ENCODE measurements at places on chromosomes 7 and 10. TPM values are rescaled to one million over a fixed set of nuclear protein-coding genes. Genes with fewer than 3 reads are reported as not detected.

The OIT3 gene
- not detected for total RNA-seq

The KCND2 gene
- total RNA-seq, result not detected

The PTF1A gene
- not detected for total RNA-seq

The CRCP gene
- total RNA-seq, result 45.8 TPM

The CTAGE8 gene
- 0.31 TPM for total RNA-seq

The RAPGEF5 gene
- total RNA-seq, result 1.1 TPM

The OR2A42 gene
- total RNA-seq, result not detected

The SEMA4G gene
- 0.19 TPM for total RNA-seq

The NME8 gene
- total RNA-seq, result not detected

The NPSR1 gene
- not detected for total RNA-seq

The MSS51 gene
- 8.5 TPM for total RNA-seq

The IFIT2 gene
- 1.7 TPM for total RNA-seq

The PRXL2A gene
- 6.4 TPM for total RNA-seq

The GSTO2 gene
- 0.53 TPM for total RNA-seq

The KEL gene
- not detected for total RNA-seq

The AKR1C1 gene
- 0.28 TPM for total RNA-seq

The CDC123 gene
- total RNA-seq, result 167 TPM

The CTNNA3 gene
- not detected for total RNA-seq

The CPA2 gene
- total RNA-seq, result not detected

The CDNF gene
- total RNA-seq, result 1.0 TPM

The TAS2R41 gene
- total RNA-seq, result not detected

The HOXA5 gene
- 0.64 TPM for total RNA-seq

The ZNF467 gene
- 0.10 TPM for total RNA-seq

The ADAMTS14 gene
- total RNA-seq, result 0.61 TPM

The CTAGE6 gene
- total RNA-seq, result 1.6 TPM

The CCNJ gene
- total RNA-seq, result 12.1 TPM

The PITX3 gene
- not detected for total RNA-seq

The ALKBH4 gene
- 7.8 TPM for total RNA-seq

The CRYGN gene
- total RNA-seq, result not detected

The CALHM3 gene
- not detected for total RNA-seq

The NRCAM gene
- not detected for total RNA-seq

The PHKG1 gene
- 1.6 TPM for total RNA-seq

The FFAR4 gene
- not detected for total RNA-seq

The SLC25A40 gene
- total RNA-seq, result 27.7 TPM

The VWC2 gene
- not detected for total RNA-seq

The PNPLA8 gene
- 16.3 TPM for total RNA-seq

The PLPP4 gene
- total RNA-seq, result not detected

The PKD2L1 gene
- not detected for total RNA-seq

The TLX1 gene
- not detected for total RNA-seq

The HDAC9 gene
- total RNA-seq, result 15.0 TPM

The FEZF1 gene
- not detected for total RNA-seq

The HECW1 gene
- not detected for total RNA-seq

The ADGRA1 gene
- not detected for total RNA-seq

The FAM20C gene
- total RNA-seq, result 0.62 TPM

The NUDT1 gene
- total RNA-seq, result 31.7 TPM

The TSPAN12 gene
- total RNA-seq, result not detected

The SFTPA2 gene
- not detected for total RNA-seq

The CH25H gene
- total RNA-seq, result not detected

The CYP2E1 gene
- 0.71 TPM for total RNA-seq

The ERVW-1 gene
- total RNA-seq, result not detected

The SPDYE9 gene
- not detected for total RNA-seq

The EGR2 gene
- 14.3 TPM for total RNA-seq

The ANXA11 gene
- 134 TPM for total RNA-seq

The PRTFDC1 gene
- not detected for total RNA-seq

The COPS6 gene
- total RNA-seq, result 88.8 TPM

The JAKMIP3 gene
- 0.05 TPM for total RNA-seq

The NKX2-3 gene
- not detected for total RNA-seq

The C7orf57 gene
- 0.57 TPM for total RNA-seq

The NSUN5 gene
- total RNA-seq, result 49.7 TPM

Measured in natural killer cell treated with Interleukin-12 subunit alpha and Interleukin-12 subunit beta and Interleukin-15 and Interleukin-18, amount 100 ng/mL, for 72 hours (primary cell).